ENCODE measurements at places on chromosomes 1 and 21.

GRCh38 chr21:27393726-27394125, 426.8 kb upstream of the ADAMTS5 start:
- DNase-seq, result no peak

GRCh38 chr1:177784409-177784808, 185.4 kb downstream of the SEC16B start:
- DNase-seq, result no peak

DNA sequence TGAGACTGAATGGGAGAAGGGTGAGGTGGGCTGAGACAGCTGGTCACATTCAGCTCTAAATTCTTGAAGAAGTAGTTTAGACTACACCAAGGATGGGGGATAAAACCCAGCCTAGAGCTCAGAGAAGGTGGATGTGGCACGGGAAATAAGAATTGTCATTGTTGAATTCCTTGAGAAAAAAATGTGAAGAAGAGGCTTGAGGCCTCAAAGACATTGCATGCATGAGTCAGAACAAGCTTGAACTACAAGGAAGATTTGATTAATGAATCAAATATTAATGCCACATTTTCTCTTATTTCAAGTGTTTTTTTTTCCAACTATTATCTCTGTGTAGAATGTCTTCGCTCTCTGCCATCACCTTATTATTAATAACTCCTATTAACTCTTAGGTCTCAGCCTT, 58.9 kb downstream of the MAP3K7CL start:
- no peak for DNase-seq

DNA sequence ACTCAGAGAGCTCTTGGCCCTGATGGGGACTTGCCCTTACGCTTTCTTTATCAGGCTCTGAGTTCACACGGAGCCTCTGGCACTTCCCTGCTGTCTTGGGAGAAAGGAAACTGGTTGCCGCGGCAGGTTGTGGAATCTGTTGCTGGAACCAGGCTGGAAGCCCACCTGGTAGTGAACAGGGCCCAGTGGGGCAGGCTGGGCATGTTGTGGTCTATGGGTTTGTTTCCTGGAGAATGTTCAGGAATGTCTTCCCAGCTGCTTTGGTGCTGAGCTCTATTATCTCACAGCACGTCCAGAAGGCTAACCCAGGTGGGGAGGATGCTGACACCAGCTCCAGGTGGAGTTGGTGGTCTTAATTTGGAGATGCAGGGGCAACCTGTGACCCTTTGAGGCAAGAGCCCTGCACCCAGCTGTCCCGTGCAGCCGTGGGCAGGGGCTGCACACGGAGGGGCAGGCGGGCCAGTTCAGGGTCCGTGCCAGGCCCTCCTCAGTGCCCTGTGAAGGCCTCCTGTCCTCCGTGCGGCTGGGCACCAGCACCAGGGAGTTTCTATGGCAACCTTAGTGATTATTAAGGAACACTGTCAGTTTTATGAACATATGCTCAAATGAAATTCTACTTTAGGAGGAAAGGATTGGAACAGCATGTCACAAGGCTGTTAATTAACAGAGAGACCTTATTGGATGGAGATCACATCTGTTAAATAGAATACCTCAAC, 33.3 kb upstream of the TDRD10 start:
- no peak for DNase-seq

GRCh38 chr1:13930151-13930550, 230.2 kb downstream of the PRDM2 start:
- DNase-seq, result no peak

DNA sequence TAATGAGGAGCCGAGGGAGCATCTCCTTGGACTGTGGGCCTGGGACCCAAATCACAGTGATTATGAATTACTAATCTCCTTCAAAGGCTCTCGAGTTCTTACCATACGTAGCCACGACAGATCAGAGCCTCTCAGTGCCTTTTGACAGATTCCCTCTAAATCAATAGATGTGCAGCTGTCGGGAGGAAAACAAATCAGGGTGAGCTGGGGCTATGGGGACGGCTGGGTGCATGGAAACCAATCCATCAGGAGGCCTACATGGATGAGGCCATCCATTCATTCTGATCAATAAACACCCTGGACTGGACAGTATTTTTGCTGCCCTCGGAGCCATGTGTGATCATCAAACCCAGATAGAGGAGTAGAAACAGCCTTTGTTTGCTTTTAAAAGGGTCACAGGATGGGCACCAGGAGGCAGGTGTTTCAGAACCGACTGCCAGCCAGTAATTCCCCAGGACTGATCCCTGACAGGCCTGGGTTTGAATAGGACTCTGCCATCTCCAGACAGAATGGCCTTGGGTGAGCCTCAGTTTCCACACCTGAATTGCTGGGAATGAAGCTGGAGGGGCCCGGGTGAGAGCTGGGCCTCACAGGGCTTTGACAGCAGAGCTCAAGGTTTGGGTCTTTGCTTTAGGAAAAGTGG, 532.8 kb downstream of the MATN1 start:
- DNase-seq, result no peak

DNA sequence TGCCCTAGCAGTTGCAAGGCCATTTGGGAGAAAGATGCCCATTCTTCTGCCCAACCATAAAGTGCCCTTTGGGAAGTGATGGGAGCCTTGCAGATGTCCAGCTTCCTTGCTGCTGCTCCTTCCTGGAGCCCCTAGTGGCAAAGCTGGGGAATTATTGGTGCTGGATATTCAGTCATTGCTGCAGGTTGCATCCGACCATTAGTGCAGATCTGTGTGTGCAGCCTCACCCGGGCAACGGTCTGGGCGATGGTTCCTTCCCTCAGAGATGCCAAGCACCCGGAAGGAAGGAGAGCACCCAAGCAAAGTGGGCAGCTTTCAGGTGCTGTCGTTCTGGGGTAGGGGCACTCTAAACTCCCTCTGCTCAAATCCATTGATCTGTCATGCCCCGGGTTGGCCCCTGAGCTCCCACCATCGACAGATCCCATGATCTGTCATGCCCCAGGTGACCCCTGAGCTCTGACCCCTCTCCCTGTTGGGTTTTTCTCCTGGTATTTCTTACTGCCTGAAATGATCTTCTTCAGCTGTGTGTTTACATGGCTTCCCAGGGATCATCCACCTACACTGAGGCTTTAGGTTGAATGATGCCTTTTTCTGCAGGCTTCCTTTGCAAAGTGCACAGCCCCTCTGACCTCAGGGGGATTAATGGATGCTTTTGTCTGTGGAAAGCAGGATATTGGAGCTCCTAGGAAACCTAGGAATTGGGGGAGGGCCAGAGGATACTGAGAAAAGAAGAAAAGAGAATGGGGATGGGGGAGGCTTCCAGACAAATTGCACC, 467.5 kb downstream of the PTPRU start:
- DNase-seq, result no peak

DNA sequence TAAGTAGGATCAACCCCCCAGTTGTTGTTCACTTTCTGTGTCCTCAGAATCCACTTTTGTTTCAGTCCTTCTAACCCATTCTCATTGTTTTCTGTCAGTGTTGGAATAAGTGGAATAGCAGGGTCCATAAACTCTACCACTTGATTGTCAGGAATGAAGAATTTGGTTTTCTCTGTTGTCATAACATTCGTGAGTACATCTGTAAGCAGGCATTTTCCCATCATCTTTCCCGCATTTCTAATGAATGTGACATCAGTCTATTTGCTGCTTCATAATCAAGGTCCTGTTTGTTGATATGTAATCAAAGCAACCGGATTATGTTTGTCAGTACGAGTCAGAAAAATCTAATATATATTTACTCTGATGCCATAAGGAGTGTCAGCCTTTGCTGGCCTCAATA, 147.1 kb downstream of the KIF26B start:
- no peak for DNase-seq

DNA sequence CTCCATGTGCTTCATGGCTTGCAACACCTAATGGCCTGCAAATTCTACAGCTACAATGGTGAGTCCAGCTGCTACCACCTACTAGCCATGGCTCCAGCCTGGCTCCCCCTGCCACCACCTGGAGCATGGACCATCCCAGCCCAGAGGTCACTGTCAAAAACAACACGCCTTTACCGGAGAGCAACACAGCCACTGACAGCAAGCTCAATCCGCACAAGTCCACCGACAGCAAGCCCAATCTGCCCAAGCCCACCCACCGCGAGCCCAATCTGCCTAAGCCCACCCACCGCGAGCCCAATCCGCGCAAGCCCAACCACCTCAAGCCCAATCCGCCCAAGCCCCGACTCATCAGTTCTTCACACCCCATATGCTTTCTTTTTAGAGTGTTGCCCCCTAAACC, 128.2 kb downstream of the KIF26B start:
- no peak for DNase-seq

GRCh38 chr1:221100611-221101010, 221.4 kb downstream of the HLX start:
- no peak for DNase-seq

DNA sequence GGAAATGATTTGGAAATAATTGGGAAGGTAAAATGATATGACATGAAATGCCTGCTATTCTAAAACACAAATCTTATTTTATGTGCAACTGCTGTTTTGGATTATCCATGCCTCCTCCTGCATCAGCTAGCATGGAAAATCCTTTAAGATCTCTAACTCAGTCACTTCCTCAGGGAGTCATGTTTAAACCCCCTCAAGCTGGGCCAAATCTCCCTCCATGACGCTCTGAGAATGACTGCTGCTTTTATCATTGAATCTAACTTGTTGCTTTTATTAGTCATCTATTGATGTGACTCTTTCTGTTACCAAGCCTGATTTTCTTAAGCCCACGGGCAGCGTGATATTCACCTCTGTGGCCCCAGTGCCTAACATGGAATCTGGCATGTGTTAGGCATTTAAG, 324.8 kb downstream of the DISC1 start:
- no peak for DNase-seq

DNA sequence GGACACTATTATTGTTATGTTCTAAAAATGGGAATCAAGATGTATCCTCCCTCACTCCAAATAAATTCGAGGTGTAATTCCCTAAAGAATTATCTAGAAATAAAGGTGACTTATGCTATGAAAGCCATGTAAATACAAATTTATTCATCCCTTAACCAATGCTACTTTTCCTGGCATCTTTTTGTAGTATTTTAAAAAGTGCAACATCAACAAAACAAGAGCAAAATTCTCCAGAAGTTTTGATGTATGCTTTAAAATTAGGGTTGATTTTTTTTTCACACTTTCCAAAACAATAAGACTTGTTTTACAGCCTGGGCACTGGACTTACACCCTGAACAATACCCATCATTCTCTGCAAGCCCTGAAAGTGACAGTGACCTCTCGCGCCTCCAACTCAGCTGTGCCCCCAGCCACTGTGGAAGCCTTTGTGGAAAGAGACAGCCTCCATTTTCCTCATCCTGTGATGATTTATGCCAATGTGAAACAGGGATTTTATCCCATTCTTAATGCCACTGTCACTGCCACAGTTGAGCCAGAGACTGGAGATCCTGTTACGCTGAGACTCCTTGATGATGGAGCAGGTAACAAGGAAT, 21.4 kb upstream of the CLCA1 start:
- DNase-seq, result no peak

DNA sequence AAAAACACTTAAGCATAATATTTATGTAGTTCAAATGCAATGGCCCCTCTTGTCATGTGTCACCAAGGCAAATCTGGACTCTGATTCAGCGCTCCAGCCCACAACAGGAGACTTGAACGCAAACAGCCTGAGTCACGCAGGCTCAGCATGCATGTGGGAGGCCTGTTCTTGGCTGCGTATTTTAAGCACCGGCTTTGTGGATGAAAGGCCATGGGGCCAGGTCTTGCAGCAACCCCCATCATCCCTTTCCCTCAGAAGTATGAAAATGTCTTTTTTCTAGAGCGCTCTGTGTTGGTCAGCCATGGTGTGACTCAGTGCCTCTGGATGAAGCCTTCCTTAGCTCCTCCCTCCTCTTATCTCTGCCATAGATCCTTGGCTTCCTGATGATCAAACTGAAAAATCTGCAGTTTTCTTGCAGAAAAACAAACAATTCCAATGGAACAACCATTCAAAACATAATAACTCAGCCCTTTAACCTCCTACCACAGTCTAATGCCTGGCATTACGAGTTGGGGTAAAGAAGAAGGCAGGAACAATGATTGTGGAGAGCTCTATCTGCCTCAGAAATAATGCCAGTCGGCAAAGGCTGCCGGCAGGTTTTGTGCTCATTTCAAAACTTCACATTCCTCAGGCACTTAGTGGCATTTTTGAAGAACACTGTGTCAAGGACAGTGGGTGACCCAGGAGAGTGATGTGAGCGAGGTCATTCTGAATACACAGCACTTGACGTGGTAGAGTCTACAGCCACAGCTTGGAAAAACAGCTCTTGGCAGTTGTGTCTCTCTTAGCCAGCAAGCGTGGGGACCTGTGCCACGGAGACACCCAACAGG, 167.5 kb downstream of the CLIC6 start:
- DNase-seq, result no peak

- no peak for DNase-seq
Observed at GRCh38 chr1:91454136-91454535, 46.5 kb upstream of the CDC7 start.

GRCh38 chr1:166952002-166952746, 23.2 kb downstream of the ILDR2 start:
- DNase-seq, result no peak

DNA sequence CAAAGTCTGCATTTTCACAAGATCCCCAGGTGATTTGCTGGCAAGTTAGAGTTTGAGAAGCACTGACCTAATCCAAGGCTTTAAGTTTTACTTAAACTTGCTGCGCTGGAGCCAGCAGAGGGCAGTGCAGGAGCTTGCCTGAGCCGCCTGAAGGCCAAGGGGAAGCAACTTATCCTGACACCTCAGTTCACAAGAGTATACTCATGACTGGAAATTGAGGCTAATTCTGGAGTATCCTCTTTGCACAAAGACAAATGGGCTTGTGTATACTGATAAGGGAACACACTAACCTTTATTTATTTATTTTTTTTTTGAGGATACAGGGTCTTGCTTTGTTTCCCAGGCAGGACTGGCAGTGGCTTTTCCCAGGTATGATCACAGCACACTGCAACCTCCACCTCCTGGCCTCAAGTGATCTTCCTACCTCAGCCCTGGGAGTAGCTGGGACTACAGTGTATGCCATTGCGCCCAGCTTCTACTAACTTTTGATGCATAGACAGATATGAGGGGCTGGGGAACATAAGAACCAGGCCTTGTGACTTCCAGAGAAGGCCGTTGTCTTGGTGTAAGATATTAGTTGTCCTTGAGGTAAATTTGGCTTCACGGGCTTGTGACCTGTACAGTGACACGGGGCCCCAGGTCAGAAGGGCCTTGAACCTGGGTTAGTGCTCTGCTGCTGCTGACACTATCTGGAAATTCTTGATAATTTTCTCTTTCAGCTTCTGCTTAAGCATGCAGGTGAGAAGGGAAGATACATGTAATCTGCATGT, 29.0 kb upstream of the SLAMF1 start:
- DNase-seq, result no peak

DNA sequence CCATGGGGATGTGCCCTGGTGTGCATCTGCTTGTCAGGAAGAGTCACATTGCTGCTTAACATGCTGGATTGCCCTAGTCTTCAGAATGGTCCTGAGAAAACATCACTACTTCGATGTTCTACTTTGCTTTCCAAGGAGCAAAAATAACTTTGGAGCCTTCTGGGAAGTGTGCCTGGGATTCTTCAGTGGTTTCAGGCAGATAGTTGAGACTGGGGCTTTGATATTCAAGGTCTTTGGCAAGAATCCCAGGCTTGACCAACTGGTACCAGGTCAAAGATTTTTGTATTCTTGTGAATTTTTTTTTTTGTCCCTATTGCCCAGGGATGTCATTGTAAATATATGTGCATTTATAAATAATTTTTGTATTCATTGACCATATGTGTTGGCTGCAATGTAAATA, 51.4 kb downstream of the LRIG2 start:
- no peak for DNase-seq
